ENCODE measurements at places on chromosomes 7 and 10.

DNA sequence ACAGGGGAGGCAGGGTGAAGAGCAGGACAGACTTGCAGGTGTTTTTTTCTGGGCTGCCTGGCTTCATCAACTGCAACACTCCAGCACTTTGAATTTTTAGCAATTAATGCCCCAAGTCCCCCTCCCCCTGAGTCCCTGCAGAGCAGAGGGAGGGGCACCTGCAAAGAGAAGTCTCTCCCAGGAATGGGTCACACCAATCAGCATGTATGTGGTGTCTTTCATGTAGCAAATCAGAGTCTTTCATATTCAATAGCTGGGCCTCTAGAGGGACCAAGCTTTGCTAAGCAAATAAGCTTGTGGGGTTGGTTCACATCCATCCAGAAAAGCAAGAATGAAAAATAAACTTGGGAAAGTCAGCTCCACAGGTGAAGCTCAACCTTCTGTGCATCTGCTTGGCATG is 90.7 kb downstream of the PARP12 start:
- no peak for DNase-seq

DNA sequence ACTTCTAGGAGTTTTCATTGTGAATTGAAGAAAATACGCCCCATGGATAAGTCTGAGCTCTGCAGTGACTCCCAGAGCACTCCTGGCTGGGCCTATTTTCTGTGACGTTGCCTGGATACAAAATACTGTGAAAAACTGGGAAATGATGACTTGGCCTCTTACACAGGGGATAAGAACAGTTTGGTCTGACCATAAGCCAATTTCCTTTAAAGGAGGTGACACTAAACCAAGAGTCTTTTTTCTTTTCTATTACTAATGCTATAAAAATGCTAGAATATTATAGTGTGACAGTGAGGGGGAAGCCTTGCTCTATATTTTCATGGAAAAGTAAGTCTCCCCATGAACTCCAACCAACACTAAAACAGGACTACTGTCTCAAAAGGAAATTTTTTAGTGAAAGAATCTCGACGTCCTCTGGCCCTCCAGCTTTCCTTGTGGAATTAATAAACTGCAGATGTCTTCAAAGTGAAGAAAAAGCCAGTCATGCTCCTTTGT is 45.5 kb downstream of the MYOF start:
- no peak for DNase-seq

DNA sequence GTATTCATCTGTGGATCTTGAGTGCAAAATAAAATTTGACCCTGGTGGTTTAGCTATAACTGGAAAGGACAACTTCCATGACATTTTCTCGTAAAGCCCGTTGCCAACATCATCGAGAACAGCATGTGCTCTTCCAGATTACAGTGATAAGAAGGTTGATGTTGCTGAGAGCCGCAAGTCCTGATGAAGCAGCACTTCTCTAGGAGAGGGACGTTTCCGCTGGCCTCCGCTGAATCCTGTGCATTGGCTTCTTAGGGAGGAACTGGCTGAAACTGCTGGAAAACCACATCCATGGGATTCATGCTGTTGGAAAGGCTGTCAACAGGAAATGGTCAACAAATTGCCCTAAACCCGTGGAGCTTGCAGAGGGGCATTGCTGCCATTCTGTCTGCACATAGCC is 21.4 kb upstream of the ABCB5 start:
- no peak for DNase-seq

- DNase-seq = no peak
Measured at GRCh38 chr7:70051726-70052125, 453.5 kb downstream of the AUTS2 start.

GRCh38 chr10:79027147-79028055 is 41.4 kb upstream of the ZMIZ1 start:
- no peak for DNase-seq

DNA sequence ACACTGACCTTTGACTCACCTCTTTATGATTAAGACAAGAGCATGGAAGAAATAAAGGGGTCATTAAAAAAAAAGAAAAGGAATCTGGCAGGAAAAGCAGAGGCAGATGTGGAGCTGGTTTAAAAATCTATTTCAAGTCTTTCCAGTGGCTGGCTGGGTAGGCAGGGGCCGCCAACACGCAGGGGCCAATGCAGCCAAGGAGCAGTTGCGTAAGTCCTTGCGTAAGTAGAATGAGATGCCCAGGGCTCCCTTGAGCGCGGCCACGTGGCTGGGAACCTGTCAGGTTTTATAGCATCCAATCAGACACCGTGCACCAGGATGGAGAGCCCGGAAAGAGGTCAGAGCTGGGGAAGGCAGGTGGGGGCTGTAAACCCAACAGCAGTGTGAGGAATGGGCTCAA is 123.8 kb upstream of the INSYN2A start:
- DNase-seq = no peak

GRCh38 chr10:72277996-72278667 is 4.4 kb downstream of the DDIT4 start:
- no peak for DNase-seq

DNA sequence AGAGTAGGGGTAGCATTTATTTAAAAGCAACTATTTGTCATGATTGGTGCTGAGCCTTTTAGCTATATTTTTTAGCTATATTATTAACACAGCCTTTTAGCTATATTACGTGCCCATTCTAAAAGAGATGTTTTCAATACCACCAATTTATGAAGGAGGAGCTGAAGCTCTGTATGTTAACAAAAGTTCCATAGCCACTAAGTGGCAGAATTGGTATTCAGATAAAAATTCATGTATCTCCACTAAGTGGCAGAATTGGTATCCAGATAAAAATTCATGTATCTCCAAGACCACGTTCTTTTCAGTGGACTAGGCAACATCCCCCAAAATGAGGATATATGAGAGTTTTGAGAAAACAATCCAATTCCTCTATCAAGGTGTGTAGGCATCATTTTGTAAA is 268.6 kb downstream of the HGF start:
- DNase-seq = no peak

DNA sequence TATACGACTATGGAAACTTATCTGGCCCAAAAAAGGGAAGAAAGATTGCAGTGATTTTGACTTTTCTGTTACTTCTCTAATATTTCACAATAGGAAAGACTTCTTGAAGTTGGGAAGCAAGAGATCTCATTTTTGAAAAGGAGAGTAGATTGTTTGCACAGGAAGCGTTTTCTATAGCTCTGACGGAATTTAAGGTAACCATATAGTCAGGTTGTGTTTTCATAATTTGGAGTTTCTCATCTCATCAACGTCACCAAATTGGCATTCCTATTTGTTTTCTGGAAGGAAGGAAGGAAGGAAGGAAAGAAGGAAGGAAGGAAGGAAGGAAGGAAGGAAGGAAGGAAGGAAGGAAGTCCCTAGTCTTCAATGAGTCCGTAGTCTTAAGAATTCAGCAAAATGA is 732.0 kb downstream of the XPNPEP1 start:
- DNase-seq = no peak

GRCh38 chr7:133461421-133461820 is 208.5 kb downstream of the EXOC4 start:
- no peak for DNase-seq

DNA sequence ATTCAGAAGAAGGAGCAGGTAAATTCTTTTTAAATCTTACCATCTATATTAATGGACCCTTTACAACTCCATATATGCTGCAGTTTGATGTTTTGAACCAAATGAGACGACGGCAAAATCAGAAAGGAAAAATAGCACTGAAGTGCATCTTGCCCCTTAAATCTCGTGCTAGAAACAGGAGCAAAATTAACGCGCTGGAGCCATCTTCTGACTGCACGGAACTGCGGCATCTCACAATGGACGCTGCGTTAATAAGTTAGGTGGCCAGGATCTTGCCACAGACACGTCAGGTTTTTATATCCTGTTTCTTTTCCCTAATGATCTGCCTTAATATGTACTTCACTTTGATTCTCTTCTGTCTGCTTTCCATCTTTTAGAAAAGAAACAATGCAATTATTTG is 354.5 kb downstream of the TFEC start:
- DNase-seq = no peak

DNA sequence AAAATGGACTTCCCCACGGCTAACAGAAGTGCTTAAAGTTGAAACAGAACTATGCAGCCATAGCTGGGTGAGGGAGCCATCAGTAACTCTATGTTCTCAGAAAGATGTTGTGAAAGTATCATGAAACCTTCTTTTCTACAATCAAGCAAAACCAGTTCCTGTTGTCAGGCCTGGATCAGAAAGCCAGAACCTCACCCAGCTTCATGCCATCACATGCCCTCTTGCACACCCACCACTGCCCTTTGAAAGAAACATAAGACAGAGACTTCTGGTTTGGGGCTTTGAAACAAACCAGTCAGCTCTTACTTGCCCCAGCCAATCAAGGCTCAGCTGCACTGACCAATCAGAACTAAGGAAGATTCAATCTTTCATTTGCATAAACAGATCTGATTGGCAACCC is 230.8 kb upstream of the FERD3L start:
- DNase-seq = no peak

DNA sequence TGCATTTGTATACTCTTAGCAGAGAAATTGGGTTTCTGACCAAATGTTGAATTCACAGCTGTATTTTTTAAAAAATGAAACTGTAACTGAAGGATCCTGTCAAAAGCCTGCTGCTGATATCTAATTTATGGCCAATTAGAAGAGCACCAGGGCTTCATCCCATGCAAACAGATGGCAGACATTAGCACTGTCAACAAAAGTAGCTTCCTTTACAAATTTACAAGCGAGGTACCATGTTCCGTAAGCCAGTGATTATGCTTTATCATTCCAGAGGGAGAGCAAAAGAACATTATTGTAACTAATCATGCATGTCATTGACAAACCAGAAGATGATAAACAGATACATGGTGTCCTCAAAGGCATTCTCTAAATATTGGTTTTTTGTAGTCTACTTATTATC is 177.2 kb upstream of the DKK1 start:
- no peak for DNase-seq

- no peak for DNase-seq
Measured at GRCh38 chr10:130036296-130037065, 72.4 kb upstream of the EBF3 start.

GRCh38 chr10:11424456-11425295 is 186.8 kb downstream of the USP6NL start:
- no peak for DNase-seq

- DNase-seq = no peak
Measured at GRCh38 chr10:96890172-96890513, 58.0 kb downstream of the LCOR start.

DNA sequence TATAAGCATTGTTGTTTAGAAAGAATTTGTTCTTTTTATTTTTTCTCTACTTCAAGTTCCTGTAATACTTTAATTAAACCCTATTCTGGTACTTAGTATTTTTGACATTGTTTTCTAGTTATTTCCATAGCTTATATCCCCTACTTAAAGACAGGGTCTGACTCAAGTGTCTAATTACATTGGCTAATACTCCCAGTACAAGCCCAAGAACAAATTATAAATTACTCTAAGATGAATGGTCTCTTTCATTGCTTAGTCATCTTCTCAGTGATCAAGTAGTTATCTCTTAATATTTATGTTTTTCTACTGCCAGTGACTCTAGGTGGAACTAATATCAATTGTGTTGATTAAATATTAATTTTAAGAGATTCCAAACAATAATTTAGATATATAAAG is 21.6 kb downstream of the AHR start:
- no peak for DNase-seq

DNA sequence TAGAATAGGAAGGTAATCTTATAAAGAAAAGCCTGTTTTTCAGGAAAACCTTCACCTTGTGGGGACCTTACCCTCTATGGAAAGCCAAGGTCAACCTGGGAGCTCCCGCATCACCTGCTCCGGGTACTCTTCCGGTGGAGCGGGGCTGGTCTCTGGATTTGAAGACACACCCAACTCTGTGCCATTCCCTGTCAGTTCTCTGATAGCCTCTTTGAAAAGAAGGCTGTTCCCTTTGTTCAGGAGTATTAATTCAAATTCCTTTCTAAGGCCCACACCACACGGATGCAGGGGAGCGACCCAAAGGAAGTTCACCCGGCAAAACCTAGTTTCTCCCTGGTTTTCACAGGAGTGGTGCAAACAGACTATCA is 10.7 kb downstream of the CTBP2 start:
- no peak for DNase-seq

DNA sequence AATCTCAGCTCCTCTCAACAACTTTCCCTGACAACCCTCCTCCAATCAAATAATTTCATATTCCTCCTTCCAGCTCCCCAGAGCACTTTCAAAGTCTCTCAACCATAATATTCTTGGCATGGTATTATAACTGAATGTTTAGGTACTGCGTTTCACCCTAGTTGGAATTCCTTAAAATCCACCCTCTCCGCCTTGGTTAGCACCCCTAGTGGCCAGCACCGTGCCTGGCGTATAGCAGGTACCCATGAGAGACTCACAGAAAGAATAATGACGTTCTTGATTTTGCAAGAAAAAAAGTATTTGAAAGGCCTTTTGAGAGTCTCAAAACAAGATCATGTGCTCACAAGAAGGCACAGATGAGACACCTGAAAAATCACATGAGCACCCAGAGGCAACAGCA is 50.9 kb downstream of the GLI3 start:
- DNase-seq = no peak

DNA sequence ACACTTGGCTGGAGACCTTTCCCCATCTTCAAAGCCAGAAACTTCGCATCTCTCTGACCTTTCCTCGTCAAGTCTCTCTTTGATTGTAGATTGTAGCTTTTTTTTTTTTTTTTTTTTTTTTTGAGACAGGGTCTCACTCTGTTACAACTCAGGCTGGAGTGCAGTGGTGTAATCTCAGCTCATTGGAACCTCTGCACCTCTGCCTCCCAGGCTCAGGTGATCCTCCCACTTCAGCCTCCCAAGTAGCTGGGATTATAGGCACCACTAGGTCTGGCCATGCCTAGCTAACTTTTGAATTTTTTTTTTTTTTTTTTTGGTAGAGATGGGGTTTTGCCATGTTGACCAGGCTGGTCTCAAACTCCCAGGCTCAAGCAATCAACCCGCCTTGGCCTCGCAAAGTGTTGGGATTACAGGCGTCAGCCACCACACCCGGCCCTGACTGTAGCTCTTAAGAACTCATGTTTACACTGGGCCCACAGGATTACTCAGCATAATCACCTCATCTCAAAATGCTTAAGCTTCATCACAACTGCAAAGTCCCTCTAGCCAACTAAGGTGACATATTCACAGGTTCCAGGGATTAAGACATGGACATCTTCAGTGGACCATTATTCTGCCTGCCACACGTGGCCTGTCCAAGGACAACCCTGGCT is 11.7 kb downstream of the POLL start:
- DNase-seq = no peak

DNA sequence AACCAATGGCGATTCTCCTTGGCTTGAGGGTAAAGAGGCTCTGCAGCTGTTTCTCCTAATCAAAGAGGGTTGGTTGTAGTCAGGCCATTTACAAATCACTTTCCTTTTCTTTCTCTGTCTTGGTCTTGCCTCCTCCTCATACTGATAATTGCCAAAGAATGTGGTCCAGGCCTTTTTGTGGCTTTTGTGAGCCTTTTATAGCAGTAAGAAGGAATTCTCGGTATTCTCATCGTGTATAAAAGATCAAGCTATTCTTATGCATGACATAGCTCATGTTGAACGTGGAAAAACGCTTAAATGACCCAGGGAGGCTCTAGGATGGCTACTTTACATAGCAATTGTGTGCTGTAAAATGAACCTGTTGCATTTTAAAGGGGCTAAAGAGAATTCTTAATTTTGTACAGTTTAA is 62.6 kb downstream of the RBM20 start:
- DNase-seq = no peak

- no peak for DNase-seq
Measured at GRCh38 chr7:86747698-86748097, 104.0 kb downstream of the GRM3 start.

- DNase-seq = no peak
Measured at GRCh38 chr10:124008681-124009080, 84.7 kb downstream of the CHST15 start.

GRCh38 chr10:89992575-89992974 is 291.2 kb downstream of the KIF20B start:
- DNase-seq = no peak
